ENCODE measurements at places on chromosomes 12 and 14.

DNA sequence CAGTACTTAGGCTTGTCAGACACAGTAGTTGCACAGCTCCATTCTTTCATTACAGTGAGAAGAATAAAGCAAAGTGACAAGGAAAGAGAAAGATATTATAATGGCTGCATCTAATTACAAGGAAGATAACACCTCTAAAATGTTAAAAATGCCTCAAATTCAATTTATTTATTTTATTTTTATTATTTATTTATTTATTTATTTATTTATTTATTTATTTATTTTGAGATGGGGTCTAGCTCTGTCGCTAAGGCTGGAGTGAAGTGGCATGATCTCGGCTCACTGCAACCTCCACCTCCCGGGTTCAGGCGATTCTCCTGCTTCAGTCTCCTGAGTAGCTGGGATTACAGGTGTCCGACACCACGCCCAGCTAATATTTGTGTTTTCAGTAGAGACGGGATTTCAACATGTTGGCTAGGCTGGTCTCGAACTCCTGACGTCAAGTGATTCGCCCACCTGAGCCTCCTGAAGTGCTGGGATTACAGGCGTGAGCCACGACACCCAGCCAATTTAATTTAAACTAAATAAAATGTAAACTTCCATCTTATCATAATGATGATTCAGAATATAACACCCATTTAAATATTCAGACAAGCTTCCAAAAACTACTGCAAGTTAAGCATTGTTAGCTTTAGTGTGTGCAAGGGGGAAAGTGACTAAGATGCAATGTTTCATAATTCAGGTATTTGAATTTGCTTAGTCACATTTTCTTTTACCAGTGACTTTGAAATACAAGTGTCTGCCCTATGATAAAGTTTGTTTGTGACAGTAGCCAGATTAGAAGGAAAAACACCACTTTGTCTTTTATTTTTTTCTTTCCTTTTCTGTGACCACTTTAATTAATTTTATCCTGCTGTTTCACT is 2.4 kb upstream of the CFAP54 start:
- DNase-seq, result peak; percentile 54

DNA sequence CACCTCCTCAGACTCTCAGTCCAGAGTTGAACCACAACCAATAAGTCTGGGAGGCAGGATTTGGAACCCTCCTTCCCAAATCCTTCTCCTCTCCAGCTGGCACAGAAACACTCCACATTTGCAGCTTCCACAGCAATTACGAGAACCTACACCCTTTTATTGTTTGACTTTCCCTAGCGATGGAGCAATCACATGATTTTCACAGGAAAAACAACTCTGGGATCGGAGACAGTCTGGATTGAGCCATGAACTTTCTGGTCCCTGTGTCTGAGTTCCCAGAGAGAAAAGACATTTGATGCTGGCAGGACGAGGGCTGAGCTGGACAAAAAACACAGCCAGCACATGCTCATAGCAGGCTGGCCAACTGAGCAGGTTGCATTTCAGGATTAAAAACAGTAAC is 49.0 kb upstream of the STON2 start:
- DNase-seq, result no peak

GRCh38 chr14:52366796-52367315 is 52.7 kb downstream of the PTGER2 start:
- no peak for DNase-seq

DNA sequence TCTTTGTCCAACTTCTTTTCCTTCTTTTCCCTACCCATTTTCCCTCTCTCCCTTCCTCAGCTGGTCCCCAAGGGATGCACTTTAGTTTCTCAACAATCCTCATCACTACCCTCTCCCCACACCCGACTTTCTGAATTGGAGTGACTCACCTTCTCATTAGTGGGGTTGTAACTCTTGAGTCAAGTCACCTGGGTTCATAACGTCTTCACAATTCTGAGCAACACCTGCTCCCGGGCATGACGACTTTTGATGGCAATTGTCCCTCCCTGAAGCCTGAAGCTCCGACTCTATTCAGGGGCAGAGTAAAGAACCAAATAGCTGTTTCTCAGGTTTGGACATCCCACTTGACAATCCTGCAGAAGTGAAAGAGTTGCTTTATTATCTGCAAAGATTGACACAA is 82.7 kb upstream of the OTX2 start:
- DNase-seq, result no peak

GRCh38 chr12:43840338-43840737 is 4.5 kb downstream of the TMEM117 start:
- no peak for DNase-seq

Data from AG09309 (cell line).